Stimulated activated CD4-positive, alpha-beta T cell treated with anti-CD3 and anti-CD28 coated beads, Interleukin-1b, Interleukin-23, amount 100 ng/mL, for 48 hours (primary cell): ENCODE measurements at places on chromosomes 3 and 15.

- no peak for DNase-seq
Measured at GRCh38 chr3:27171113-27171512, 198.1 kb downstream of the NEK10 start.

GRCh38 chr3:150720444-150720843 lies 16.7 kb upstream of the ERICH6 start:
- DNase-seq, result no peak

GRCh38 chr15:48748535-48748934 lies 62.3 kb downstream of the CEP152 start:
- DNase-seq, result no peak

DNA sequence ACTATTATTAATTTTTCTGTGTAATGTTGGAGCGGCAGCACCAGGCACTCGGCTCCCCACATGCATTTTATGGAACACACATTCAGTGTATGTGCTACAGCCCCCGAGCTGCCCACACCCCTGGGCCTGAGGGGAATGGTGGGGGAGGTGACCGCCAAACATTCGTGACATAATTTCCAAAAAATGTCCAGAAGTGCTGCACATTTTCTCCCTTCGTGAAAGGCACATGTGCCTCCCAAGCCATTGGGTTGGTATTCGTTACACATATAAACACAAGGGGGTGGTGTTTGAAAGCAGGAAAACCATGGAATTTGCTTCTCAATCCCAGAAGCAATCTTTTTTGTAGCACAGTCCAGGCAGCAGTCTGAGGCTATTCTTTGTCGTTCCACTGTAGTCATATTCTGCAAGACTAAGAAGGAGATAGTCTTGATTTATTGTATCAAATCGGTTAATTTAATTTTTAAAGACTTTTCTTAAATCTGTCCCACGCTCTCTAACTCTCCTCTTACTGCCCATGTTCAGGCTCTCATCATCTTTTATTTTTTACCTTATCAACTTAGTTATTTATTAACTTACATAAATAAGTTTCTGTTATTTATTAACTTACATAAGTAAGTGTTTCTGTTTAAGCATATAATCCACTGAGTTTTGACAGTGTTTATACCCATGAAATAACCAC lies 39.2 kb upstream of the POLR2M start:
- DNase-seq, result no peak

- DNase-seq, result no peak
Measured at GRCh38 chr15:85870216-85871014, 75.7 kb upstream of the KLHL25 start.

DNA sequence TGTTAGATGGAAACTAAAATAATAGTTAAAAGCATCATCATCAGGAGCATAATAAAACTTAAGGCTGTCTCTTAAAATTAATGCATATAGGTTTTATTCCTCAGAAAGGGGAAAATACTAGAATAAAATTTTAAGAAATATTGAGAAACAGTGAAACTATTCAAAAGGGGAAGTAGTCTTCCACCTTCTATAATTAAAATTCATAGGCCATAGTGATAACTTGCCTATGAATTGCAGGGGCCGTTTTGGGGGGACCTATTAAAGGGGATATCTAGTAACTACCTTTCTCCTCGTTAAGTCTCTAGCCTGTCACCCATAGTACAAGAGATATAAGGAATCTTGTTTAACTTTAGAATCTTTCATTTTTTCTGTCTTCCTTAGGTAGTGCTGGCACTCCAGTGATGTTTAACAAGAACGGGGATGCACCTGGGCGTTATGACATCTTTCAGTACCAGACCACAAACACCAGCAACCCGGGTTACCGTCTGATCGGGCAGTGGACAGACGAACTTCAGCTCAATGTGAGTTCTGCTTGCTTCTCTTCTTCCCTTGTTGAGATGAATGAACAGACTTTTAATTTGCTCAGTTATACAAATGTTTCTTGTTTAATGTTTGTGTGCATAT lies 600.4 kb downstream of the GRM7 start:
- no peak for DNase-seq
